ENCODE measurements at places on chromosomes 2 and 18. TPM values are rescaled to one million over a fixed set of nuclear protein-coding genes. Genes with fewer than 3 reads are reported as not detected.

The LPIN2 gene
- total RNA-seq = 5.1 TPM

The ANKRD30BL gene
- total RNA-seq = under 0.01 TPM

The SPATA3 gene
- total RNA-seq = not detected

The TGFA gene
- total RNA-seq = 248 TPM

The ANKRD23 gene
- 2.1 TPM for total RNA-seq

The ACVR1 gene
- total RNA-seq = 14.5 TPM

The KIAA2012 gene
- not detected for total RNA-seq

The DGUOK gene
- total RNA-seq = 56.5 TPM

The CCDC138 gene
- total RNA-seq = 4.8 TPM

Data from tracheal epithelial cell (primary cell).